Spinal cord (tissue), 10 donors: ENCODE measurements at places on chromosomes 3 and 15.

DNA sequence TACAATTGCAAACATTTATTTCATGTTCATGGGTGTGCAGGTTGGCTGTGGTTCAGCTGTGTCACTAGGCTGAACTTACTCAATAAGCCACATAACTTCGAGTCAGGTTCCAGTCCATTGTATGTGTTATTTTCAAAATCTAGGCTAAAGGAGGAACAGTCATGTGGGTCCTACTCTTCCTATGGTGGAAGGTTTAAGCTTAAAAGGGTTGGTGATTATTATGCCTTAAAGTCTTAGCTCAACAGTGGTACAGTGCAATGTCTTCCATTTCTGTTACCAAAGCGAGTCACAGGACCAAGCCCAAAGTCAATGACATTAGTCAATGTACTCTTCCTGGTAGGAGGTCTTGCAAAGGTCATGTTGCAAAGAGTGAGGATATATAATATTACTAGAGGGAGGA lies 78.2 kb downstream of the ATG7 start:
- DNase-seq = no peak

GRCh38 chr3:13012221-13012691 lies 61.0 kb downstream of the IQSEC1 start:
- no peak for DNase-seq

DNA sequence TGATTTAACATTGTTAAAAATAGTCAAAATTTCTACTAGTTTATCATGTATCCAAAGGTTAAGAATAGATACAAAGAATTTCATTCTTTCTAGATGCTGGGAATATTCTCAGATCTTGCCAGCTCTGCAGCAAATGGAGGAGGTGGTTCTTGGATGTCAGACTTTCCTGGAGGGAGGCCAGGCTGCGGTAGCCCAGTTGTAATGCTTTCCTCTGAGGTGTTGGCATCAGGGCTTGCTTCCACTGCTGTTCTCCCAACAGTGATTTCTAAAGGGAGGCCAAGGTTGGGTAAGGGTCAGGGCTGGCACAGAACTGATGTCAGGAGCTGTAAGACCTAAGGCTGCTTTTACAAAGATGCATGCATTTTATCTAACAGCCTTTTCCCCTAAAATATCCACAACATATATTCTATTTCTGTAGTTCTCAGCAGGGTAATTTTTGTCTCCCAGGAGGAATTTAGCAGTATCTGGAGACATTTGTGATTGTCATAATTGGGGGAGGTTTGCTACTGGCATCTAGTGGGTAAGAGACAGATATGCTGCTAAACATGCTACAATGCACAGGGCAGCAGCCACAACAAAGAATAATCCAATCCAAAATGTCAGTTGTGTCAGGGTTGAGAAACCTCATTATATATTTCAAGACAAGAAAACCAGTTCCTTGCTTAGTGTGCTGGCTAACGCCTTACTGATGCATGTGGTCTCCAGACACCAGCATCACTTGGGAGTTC lies 42.0 kb upstream of the SPTSSB start:
- no peak for DNase-seq

DNA sequence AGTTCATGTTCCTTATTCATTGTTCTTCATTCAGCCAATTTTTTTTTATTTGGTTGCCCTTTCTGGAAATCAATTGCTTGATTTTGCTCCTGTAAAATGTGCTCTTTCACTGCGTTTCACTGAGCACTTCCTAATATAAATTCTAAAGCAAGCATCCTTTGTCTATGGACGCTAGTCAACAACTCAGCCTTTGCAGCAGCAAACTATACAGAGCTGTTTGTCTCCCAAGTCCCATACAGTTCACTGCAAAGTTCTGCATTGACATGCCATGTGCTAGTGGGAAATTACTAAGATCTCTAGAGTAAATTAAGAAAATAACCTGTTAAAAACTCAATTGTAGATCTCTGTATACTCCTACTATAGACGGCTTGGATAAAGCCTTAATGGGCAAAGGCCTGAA lies 130.1 kb upstream of the BHLHE40 start:
- DNase-seq = no peak
